ENCODE measurements at places on chromosomes 4 and X.

DNA sequence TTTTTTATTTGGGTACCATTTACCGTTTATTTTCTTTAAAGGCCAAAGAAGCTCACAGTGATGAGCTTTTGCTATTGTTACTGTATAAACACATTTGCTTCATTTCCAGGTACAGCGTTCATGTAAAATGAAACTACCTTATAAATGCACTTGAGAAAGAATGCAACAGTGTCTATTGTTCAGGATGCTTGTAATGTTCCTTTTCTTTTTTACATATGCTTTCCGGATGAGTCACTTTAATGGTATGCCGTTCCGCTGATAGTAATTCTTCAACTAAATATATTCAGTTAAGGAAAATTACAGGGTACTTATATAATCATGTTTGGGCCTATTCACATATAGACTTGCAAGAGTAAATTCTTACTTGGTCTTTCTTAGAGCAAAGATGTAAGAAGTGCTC is 354.9 kb downstream of the RPA4 start:
- DNase-seq: no peak

DNA sequence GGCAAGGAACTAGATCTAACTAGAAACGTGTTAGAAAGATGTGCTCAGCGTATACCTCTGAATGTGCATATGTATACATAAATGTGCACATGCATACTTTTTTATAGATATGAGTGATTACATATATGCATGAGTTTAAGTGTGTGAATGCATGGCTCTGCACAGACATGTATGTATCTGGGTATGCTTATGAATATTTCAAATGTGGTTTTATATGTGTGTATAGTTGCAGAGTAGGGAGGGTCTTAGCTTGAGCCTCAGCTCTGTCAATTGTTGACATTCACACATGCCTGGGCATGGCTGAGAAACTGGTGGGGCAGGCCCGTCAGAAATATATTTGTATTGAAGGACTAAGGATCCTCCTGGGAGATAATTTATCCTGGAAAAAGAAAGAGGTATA is 31.1 kb downstream of the RAP2C start:
- no peak for DNase-seq

GRCh38 chr4:174717828-174718227 is 111.2 kb downstream of the GLRA3 start:
- DNase-seq: no peak

- DNase-seq: no peak
These were observed 608.4 kb downstream of the ANKRD50 start for GRCh38 chr4:124104101-124104500.

DNA sequence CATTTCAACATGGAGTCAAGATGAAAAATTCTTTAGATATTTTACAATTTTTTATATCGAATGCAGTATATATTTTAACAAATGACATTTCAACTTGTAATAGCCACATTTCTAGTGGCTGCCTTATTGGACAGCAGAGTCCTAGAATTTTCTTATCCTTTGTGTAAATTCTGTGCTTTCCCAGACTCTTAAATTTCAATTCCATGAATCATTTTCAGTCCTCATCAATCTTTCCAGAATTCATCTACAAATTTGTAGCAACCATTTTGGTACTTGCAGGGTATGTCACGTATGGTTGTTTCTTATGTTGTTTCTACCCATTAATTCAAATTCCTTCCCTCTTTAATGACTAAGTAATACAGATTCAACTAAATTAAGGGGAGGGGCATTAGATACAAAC is 2.7 kb downstream of the PAICS start:
- DNase-seq: no peak

- no peak for DNase-seq
These were observed 42.3 kb downstream of the RASL11B start for GRCh38 chr4:52904421-52904820.

GRCh38 chrX:69228732-69229131 is 63.5 kb upstream of the PJA1 start:
- DNase-seq: no peak

DNA sequence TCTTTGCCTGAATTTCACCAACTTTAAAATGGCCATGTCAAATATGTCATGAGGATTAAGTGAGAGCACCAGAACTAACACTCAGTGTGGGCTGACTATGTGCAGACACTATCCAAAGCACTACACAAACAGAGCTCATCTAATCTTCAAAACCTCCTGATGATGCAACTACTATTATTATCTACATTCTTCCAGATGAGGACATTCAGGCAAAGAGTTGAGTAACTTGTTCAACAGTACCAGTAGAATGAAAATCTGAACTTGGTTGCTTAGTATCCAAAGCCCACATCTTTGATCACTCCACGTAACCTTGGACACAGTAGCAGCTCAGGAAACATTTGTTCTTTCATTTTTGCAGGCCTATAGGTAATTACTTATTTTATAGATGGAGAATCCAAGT is 90.1 kb downstream of the ATP8A1 start:
- no peak for DNase-seq

GRCh38 chrX:106144755-106145639 is 23.1 kb upstream of the PWWP3B start:
- DNase-seq: no peak

DNA sequence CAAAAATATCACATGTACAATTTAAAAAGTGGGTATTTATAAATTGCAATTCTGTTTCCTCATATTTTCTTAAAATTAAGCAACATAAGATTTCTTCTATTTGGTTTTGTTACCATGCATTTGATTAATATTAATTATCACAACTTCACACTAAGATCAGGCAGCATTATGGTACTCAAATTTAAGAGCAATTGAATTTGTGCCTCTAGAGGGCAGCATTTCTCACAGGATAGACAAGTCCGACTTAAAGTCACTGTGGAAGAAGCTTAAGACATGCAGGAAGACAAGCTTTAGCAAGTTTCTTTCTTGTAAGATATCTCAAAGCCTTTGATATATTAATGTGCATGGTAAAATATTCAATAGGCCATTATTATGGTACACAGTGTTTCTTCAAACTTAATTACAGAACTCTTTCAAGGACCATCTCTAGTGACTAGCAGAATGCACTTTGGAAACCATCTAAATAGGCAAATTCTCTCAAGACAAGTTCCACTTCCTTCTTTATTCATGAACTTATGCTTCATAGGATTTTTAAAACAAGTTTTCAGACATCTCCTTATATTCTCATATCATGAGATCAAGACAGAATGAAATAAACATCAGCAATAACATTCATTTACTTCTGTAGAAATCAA is 35.0 kb downstream of the FBXW7 start:
- no peak for DNase-seq

DNA sequence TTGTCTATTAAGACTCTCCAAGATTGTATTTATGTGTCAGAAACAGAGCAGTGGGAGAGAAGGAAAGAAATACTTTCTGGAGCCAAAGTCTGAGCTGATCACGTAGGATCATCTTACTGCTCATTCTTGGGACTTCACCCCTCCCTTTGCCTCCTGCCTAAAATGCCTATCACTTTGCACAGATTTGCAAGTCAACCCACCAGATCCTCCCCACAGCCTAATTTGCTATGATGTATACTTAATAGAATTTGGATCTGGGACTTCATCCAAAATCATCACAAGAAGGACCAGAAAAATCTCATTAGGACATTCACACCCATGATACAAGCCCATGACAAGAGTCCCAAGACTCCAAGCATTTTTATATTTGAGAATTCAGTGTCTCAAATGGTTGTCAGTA is 290.2 kb downstream of the FBXW7 start:
- DNase-seq: no peak

DNA sequence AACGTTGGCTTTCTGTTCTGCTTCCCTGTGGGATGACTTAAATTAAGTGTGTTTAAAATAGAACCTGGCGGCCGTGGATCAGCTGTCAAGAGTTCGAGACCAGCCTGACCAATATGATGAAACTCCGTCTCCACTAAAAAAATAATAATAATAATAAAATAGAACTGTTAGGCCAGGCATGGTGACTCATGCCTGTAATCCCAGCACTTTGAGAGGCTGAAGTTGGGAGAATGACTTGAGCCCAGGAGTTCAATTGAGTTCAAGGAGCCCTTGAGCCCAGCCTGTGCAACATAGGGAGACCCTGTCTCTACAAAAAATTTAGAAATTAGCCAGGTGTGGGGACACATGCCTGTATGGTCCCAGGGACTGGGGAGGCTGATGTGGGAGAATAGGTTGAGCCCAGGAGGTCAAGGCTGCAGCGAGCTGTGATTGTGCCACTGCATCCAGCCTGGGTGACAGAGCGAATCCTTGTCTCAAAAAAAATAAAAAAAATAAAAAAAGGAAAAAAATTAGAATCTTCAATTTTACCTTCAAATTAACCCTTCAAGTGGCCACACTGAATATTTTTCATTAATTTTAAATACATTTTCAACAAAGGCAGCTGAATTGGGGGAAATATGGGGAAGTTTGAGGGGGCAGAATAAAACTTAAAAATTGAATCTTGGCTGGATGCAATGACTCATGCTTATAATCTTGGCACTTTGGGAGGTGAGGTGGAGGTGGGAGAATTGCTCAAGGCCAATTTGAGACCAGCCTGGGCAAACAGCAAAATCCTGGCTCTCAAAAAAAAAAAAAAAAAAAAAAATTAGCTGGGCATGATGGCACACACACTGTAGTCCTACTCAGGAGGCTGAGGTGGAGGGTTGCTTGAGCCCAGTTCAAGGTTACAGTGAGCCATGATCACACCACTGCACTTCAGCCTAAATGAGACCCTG is 31.8 kb upstream of the HSD17B13 start:
- no peak for DNase-seq

- DNase-seq: no peak
These were observed 12.9 kb downstream of the NHSL2 start for GRCh38 chrX:71923516-71923915.

- DNase-seq: no peak
These were observed 127.2 kb upstream of the FRMPD4 start for GRCh38 chrX:12011075-12011474.

- no peak for DNase-seq
These were observed 261.5 kb upstream of the FTHL17 start for GRCh38 chrX:31333165-31333831.

DNA sequence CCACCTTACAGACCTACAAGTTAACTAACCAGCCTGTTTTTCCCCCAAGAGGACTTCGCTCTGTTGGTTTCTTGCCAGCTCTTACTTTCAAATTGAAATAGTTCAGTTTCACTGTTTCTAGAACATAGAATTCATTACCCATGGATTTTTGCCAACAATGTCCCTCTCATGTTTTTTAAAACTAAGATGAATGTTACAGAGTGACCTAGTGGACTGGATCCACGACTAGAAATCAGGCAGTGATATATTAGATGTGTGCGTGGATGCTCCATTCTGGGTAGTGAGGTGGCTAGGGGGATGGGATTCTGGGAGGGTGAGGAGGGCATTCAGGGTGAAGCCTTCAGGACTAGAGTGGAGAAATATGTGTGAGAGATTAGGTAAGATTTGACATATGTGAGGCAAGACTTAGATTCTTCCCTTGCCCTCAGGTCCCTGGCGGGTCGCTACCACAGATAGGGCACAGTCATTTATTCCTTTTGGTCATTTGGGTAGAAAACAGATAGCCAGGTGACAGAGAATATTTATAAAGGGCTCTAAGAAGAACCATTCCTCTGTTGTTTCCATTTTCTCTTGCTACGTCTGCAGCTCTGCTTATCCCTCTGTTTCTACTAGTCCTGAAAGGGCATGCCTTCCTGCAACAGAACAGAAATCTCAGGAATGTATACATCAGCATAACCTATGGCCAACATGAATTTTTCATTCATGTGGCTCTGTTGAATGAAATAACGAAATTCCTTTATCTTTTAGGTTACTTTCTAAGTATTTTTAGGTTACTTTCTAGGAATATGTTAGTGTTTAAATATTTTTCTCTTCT is 15.4 kb upstream of the JADE1 start:
- DNase-seq: no peak

GRCh38 chr4:136920092-136920881 is 612.0 kb downstream of the PCDH18 start:
- DNase-seq: no peak

GRCh38 chr4:82754513-82755165 is 44.0 kb downstream of the SCD5 start:
- no peak for DNase-seq

DNA sequence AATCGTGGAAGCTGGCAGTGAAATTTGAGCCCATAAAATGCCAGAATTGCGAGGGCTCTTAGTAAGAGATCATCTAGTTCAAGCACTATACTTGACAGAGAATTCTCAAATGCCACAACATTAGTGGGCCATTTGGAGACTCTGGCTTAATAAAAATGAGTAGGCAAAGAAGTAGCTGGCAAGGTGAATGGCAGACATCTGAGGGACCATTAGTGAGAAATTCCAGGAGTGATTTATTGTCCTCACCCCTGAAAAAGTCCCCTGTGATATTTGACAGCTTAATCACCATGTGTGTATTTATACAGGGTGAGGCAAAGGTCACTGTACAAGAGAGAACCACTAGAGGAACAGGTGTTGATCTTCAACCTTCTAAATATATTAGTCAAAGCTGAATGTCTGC is 207.5 kb downstream of the CHRDL1 start:
- no peak for DNase-seq

DNA sequence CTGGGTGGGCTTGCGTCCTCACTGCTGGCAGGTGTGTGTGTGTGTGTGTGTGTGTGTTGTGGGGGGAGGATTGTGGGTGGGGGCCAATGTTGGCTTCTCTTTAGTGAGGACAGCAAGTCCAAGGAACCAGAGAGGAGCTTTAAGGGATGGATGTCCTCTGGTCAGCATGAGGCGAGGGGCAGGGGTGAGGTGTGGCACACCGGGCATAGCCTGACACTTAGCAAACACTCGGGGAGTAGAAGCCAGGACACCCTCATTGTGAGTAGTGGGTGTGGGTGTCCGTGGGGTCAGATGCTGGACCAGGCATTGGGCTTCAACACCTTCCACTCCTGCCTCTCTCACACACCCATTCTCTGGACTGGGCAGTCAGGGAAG is 2.8 kb downstream of the SORCS2 start:
- peak; percentile 44 for DNase-seq

GRCh38 chr4:80263541-80264351 is 2.7 kb upstream of the FGF5 start:
- no peak for DNase-seq

DNA sequence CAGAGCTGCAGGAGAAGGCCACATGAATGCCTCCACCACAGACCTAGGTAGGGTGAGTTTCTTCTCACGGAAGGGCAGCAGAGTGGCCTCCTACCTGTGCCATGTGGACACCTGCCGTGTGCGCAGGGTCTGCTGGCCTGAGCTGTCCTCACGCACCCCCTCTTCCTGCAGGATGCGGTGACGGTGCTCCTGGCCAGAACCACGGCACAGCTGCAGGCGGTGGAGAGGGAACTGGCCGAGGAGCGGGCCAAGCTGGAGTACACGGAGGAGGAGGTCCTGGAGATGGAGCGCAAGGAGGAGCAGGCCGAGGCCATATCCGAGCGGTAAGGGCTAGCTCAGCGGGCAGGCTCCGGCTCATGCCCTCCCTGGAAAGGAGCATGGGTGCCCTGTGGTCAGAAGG is 28.4 kb upstream of the CLCN4 start:
- DNase-seq: no peak
